ENCODE measurements at places on chromosomes 7 and 10.

DNA sequence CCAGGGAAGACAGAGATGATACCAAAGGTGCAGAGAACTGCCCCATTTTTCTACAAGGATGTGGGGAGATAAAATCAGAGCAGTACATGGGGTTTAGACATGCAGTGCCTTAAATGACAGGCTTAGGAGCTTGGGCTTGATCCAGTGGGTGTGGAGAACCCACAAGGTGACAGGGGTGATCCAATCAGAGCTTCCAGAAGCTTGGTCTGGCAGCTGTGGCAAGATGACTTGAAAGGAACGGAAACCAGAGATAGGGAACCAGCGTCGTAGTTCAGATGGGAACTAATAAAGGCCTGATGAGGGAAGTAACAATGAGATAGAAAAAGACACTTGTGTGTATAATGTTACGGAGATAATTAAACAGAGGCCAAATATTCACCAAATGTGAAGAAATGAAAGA, 80.7 kb downstream of the SLC37A3 start:
- DNase-seq: no peak

DNA sequence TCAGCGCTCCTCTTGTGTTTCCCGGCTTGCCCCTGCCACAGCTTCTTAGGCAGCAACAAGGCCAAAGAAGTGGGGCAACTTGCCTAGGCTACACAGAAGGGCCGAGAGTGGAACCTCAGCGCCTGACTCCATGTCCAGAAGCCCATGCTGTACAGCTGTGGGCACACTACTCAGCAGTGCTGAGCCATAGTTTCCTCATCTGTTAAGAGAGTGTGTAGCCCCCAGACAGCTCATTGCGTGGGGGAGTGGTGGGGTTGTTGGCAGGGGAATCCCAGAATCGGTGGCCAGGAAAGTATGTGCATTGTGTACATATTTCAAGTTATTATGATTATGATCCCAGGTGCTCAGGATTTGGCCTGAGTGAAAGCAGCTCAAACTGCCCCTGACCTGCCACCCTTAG, 96.2 kb downstream of the CDH23 start:
- no peak for DNase-seq

GRCh38 chr10:124621637-124622036, 122.5 kb downstream of the FAM53B start:
- no peak for DNase-seq

DNA sequence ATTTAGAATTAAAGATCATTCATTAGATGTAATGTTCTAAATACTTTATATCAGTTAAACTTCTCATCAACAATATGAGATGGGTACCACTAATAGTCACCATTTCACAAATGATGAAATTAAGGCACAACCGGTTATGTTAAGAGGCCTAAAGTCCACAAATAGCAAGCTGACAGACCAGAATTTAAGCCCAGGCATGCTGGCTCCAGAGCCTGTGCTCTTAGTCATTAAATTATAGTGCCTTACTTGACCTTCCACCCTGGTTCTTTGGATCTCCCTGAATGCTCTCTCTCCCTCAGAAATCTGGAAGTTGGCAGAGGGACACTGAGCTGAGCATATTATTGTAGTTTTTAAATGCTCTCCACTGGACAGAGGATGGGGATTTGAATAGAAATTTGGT, 3.6 kb downstream of the LIPN start:
- DNase-seq: no peak

DNA sequence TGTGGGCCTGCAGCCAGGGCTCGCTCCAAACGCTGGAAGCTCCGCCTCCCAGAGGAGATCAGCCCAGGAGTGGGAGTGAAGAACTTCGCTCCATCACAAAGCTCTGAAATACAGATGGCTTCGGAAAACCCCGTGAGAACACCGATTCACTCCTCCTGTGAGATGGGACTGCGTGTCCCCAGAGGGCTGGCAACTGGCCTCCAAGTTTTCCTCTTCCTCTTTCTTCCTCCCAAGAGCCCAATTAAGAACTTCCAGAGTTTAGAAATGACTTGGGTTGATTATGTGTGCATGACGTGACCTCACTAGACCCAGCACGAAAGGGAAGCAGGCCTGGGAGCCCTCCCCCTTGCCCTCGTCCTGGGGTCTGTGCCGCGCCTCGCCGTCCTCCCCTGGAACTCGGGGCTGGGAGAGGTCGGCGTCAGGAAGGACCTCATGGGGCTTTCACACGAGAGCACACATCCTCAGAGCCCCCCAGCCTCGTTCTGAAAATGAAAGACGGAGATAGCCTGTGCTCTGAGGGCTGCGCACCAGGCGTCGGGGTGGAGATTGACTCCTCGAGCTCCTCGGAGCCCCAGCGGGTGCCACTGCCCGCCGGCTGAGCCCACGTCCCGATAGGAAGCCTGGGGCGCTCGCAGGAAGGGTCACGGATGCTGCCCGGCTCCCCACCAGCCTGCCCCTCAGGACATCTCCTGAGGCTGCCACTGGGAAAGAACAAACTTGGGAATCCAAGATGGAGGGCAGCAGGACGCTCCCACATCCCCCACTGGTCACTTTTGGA, 37.8 kb downstream of the PTPRN2 start:
- no peak for DNase-seq

GRCh38 chr7:73704640-73705550, 14.6 kb downstream of the STX1A start:
- DNase-seq: no peak

DNA sequence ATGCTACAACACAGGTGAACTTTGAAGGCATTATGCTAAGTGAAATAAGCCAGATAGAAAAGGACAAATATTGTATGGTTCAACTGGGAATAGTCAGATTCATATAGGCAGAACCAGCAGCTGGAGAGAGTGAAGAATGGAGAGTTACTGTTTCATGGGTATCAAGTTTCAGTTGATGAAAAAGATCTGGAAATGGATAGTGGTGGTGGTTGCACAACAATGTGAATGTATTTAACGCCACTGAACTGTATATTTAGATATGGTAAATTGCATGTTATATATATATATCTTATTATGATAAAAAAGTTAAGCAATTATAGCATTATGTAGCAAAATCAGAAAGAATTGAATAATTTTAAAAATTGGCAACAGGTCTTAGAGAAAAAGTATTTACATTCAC, 3.9 kb downstream of the LMBR1 start:
- DNase-seq: no peak

DNA sequence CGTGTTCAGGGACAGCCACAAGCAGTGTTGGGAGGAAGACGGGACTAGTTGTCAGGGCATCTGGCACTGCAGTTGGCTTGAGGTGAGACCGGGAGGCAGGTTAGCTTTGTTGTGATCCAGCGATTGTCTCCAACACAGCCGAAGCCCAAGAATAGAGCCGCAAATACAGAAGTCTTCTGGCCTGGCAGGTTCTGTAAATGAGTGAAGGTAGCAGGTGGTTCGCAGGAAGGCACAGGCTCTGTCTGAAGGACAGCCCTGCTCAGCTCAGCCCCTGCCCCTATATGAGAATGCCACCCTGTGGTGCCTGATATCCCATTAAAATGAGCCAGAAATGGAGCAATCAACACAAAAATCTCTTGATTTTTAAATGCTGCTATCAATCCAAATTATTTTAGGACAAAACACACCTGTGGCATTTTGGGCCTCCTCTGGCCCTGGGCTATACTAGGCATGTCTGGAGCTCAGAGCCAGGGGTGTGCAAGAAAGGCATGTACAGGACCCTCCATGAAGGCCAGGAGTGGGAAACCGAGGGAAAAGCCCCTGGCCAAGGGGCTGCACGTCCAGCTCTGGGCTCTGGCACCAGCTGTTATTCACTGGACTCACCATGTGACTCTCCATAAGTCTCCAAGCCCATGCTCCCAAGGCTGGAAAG, 11.2 kb upstream of the C10orf71 start:
- no peak for DNase-seq

- no peak for DNase-seq
Measured at GRCh38 chr7:1610678-1611302, 41.0 kb upstream of the PSMG3 start.

Measured in GM12865 (cell line).